Thymus (tissue), 14 donors: ENCODE measurements at places on chromosomes 1 and 21.

GRCh38 chr1:44035726-44036408 lies 4.6 kb upstream of the SLC6A9 start:
- no peak for DNase-seq

- DNase-seq = no peak
Observed at GRCh38 chr1:165445388-165445787, 462 bp upstream of the RXRG start.

DNA sequence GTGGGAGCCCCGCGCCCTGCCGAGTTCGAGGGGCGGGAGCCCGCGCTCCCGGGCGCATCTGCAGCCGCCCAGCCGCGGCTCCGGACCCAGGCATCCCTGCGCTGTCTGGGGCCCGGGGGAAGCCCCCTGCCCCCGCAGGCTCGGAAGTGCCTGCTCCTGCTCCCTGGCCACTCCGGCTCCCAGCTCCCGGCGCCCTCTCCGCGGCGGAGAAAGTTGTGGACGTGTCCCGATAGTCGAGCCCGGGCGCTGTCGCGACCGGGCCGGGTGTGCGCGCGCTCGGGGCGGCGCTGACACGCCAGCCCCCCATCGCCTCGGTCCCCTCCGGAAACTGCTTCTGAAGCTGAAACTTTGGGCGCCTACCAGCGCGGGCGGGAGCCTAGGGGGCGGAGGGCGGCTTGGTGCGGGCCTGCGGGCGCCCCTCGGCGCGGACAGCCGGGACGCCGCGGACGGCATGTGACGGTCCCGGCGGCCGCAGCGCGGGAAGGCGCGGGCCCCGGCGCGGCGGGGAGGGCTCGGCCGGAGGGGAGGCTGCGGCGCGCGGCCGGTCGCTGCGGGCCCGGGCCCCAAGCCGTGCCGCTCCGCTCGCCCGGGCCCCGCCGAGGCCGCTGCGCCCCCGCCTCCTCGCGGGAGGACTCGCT lies 515 bp downstream of the MAN1C1 start:
- DNase-seq = peak; percentile 37

GRCh38 chr1:165315481-165315880 lies 41.0 kb downstream of the LMX1A start:
- no peak for DNase-seq

DNA sequence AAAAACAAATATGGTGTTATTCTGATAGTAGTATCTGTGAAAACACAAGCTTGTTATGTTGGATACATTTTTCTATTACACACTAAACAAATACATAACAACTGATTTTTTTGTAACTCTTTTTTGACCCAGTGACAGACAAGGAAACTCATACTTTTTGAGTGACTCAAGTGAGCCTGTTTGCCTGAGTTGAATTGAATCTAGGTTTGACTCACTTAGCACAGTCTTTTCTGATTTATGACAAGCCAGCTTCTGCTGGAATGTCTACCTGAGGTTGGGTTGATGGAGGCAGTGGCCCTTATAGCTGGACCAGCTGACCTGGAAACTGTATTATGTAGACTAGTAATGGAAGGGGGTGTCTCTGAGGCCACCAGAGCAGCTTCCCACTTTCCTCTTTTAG lies 4.2 kb upstream of the CLCA4 start:
- no peak for DNase-seq

GRCh38 chr1:248751142-248751541 lies 4.4 kb downstream of the LYPD8 start:
- DNase-seq = no peak

DNA sequence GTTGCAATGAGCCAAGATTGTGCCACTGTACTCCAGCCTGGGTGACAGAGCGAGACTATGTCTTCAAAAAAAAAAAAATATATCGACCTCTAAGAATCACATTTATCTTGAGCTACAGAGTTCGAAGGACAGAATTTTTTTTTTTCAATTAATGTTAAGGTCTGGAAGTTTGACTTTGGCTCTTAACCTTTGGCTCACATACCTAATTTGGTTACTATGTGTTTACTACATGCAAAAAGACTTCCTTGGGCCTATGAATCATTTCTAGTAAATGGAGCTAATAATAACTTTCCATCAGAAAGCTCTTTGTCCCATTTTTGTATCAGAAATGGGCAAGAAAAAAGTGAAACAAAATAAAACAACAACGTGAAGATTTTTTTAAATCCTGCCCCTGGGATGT lies 351.2 kb downstream of the SMYD3 start:
- no peak for DNase-seq

- DNase-seq = no peak
Observed at GRCh38 chr21:38916214-38916964, 110.7 kb downstream of the ETS2 start.

GRCh38 chr21:38507374-38507942 lies 9.2 kb upstream of the ERG start:
- DNase-seq = no peak

DNA sequence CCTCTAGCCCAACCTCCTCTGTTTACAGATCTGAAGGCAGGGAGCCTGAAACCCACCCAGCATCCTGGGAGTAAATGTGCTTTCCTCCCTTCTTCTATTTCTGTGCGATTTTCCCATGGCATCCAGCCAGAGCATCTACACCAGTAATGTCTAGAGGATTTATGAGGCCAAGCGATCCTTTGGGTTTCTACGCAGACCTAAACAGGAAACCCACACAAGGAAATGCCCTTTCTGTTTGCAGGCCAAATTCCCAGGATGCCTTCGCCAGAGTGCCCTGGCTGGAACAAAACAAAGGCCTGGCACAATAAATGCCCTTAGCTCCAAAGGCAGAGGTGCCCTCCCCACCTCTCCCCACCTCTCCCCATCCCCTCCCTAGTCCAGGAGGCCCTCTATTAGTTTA lies 110.5 kb upstream of the CDC42BPA start:
- DNase-seq = no peak

DNA sequence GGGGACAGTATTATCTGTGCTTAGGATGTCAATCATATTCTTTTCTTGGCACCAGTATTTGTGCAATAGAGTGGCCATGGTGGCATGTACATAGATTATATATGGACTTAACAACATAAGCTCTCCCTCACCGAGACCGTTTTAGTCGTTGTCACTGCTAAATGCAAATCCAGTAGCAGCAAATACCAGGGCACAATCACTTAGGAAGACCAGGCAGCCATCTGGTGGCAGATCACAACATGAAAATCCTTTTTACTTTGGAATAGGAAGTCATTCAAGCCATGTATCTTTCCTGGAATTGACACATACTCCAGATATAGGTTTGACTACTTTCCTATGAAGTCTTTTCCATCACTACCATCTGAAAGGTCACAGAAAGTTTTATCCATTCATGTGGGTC lies 53.2 kb upstream of the C1orf87 start:
- no peak for DNase-seq

DNA sequence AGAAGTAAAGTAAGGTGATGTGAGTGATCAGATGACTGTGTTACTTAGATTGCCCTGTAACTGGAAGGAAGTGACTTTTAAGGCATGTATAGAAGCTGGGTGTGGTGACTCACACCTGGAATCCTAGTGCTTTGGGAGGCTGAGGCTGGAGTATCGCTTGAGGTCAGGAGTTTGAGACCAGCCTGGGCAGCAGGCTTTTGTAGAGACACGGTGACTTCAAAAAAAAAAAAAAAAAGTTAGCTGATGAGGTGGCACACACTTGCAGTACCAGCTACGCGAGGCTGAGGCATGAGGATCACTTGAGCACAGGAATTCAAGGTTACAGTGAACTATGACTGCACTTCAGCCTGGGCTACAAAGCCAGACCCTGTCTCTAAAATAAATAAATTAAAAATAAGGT lies 2.3 kb upstream of the USP16 start:
- no peak for DNase-seq

DNA sequence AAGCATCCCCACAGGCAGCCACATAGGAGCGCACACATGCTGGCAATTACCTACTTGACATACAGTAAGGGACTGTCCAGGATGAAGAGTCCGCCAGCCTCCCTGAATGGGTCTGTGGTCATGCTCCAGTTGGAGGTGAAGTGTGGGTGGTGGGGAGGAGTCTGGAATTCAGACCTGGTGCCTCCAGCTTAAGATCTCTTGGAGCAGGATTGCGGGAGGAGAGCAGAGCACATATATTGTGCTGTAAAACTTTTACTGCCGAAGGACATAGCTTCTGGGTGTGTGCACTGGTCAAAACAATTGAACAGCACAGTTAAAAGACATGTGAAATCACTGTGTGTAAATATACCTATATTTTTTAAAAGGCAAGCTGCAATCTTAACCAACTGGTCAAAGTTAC lies 17.9 kb downstream of the STK40 start:
- no peak for DNase-seq

GRCh38 chr21:42513985-42514882 lies 582 bp downstream of the SLC37A1 start:
- DNase-seq = no peak

- DNase-seq = no peak
Observed at GRCh38 chr1:17669866-17670451, 85.2 kb upstream of the ACTL8 start.

GRCh38 chr21:42028766-42029425 lies 18.7 kb upstream of the ZBTB21 start:
- no peak for DNase-seq

GRCh38 chr1:180358649-180359048 lies 128.6 kb downstream of the LHX4 start:
- no peak for DNase-seq

DNA sequence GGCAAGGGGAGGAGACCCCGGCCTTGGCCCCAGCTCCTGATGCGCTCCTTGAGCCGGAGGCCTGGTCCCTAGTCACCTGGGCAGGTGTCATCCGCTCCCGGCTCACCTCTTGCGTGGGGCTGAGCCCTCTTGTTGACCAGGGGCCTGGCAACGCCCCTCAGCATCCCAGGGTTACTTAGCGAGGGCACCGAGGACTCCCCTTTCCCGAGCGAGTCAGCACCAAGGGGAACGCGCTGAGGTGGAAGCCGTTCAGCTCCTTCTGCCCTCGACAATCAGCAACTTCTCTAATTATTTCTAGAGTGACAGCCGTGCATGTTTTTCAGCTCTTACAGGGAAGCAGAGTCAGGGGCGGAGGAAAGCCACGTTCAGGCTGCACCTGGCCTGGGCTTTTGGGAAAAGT lies 522 bp downstream of the SLC45A1 start:
- no peak for DNase-seq

DNA sequence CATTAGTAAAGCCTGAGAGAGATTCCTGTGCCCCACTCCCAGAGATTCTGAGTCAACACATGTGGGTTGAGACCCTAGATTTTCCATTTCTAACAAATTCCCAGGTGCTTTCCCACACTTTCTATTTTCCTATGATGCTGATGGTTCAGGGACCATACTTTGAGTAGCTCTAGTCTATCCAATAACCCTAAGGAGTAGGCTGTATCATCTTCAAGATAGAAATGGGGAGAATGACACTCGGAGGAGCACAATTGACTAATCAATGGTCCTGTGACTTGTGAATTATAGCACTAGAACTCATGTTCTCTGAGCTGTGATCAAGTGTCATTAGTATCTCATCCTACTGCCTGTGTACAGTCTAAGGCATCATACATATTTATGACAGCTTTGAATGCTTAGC lies 232.9 kb upstream of the B3GALT2 start:
- DNase-seq = no peak

DNA sequence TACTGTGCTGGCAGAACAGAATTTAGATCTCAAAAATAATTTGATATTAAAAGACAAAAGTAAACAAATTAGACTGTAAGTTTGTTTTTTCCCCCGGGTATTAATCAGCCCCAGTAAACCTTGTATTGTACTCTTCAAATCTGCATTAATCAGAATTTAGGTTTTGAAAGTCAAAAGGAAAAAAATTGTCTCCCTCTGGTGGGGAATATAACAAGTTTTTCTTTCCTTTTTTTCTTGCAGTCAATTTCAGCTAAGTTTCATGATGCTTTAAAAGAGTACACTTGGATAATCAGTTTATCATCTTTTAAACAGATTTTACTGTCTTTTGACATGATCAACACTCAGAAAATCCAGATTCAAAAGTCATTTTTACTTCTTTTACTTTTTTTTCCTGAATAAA lies 134.5 kb upstream of the PKN2 start:
- no peak for DNase-seq

- no peak for DNase-seq
Observed at GRCh38 chr1:82517586-82517985, 716.9 kb downstream of the ADGRL2 start.

- DNase-seq = no peak
Observed at GRCh38 chr21:14707511-14708020, 161.5 kb upstream of the SAMSN1 start.

DNA sequence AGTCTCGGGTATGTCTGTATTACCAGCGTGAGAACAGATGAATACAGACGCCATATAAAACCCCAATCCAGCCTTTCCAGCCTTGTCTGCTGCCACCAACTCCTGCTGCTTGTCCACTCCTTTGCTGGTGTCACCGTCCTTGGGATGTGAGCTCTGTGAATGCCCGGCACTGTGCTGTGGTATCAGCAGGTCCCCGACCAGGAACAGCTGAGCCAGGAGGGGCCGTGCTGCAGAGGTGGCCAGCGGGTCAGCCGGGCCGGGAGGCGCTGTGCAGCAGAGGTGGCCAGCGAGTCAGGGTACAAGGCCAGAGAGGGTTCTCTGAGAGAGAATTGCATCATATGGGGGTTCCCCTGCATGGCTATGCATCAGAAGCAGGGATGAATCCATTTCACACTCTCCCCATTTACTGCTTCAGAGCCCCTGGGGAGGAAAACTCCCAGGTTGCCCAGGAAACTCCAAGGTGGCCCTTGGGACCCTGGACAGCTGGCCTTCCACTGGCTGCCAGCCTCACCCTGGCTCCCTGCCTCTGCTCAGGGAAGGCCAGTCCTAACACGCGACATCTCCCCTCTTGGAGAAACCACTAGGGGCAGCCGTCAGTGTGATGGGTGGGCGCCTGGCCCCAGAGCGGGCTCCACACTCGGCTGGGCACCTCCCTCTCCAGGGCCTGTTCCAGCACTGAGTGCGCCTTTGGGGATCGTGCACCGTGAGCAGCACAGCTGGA lies 122.4 kb upstream of the COL6A1 start:
- no peak for DNase-seq

DNA sequence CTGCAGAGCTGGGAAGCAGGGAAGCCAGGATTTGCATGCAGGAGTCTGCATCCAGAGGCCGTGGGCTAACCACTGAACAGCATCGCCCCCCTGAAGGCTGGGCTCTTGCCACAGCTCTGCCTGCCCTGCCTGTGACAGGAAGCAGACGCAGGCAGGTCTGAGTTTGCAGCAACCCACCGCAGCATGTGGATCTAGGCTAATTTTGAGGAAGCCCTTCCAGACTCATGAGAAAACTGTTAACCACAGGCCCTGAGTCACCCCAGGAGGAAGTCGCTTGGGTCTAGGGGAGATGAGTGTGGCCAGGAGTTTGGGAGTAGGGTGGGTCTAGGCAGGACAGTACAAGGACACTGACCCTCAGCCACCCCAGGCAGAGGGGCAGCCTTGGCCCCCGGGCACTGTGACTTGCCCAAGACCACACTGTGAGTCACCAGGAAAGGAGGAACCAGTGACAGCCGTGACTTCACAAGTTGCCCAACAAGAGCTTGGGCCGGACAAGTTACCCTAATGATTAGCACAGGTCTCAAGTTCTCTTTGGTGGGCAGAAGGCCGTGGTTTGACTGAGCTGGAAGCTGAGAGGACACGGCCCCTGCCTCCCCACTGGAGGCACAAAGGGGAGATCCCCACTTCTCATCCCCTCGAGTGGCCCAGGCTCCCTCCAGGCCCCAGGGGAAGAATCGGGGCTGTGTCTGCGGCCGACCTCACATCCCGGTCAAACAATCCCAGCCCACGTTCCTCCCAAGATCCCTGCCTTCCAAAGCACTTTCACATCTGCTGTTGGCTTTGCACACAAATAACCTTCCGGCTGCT lies 826 bp downstream of the LAPTM5 start:
- no peak for DNase-seq

GRCh38 chr1:206911064-206911663 lies 10.6 kb downstream of the FCMR start:
- DNase-seq = no peak

GRCh38 chr21:44285138-44285992 lies at the start of gene AIRE:
Gene AIRE (plus strand): TSS chr21:44285876. CDS start chr21:44286007, 131 bp downstream.
- no peak for DNase-seq
